Right ventricle myocardium inferior (tissue), 1 donor: ENCODE measurements at places on chromosomes 5 and 9.

GRCh38 chr5:71905834-71906711 lies 187.0 kb downstream of the CARTPT start:
- no peak for DNase-seq

GRCh38 chr5:83614841-83615240 lies 105.8 kb downstream of the HAPLN1 start:
- DNase-seq = no peak

DNA sequence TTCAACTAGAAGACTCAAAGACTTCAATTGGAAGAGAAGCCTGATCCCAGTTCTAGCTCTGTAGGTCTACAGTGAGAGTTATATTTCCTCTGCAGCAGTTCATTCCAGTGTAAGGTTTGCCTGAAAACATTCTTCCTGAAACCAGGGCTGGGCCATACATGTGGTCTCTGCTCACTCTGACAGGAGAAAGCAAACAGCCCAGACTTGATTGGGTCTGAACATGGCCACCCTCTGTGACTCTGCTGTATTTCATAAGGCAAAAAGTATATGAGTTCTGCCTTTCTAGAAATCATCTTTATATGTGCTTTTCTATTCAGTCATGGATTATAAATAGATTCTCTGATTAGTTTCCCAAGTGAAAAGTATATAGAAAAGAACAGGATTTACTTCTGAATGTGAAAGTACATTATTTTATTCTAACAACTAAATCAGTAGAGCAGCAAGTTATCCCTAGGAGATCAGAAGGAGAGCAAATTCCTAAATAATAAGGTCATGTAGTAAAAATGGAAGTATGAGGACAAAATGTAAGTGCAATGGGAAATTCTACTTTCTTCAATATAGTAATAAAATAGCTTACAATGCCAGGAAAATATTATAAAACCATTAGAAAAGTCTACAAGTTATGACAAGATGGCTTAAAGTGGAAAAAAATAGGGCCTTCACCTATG lies 144.3 kb downstream of the EFNA5 start:
- no peak for DNase-seq

GRCh38 chr9:8391132-8391531 lies 591.6 kb upstream of the DMAC1 start:
- no peak for DNase-seq

DNA sequence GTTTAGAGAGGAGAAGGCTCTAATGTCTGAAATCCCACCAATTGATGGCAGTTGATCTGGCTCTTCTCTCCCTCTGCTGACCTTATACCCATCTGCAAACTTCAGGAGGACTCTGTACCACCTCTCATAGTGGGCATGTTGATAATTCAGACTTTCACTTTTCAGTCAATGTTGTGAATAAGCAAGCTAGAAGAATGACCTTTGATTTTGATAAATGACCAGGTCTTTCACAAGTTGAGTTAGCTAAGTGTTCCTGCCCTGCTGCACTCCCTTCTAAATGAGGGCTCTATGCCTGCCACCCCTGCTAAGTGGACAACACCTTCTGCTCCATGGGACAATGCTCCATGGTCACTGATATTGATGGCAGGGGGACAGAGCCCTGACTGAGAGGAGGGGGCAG lies 74.7 kb downstream of the SPRY4 start:
- DNase-seq = no peak

DNA sequence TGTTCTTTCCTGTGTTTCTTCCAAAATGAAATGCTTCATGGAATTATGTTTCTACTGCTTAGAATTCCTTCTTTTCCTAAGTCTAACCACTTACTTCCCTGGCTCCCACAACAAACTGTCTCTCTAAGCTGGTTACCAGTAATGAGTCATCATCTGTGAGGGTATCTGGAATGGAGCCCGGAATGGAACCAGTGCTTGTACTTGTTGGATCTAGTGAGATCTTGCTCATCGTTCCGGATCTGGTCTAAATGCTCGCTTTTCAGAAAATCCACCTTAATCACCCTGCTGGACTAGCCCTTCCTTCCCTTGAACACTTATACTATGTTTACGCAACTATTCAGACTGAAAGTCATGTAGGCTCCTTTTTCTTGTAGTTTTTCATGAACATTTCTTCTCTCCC lies 184.8 kb downstream of the PBX3 start:
- no peak for DNase-seq

GRCh38 chr5:4661836-4662235 lies 478.3 kb upstream of the ADAMTS16 start:
- no peak for DNase-seq

GRCh38 chr5:178298283-178298807 lies 65.7 kb upstream of the PHYKPL start:
- no peak for DNase-seq

DNA sequence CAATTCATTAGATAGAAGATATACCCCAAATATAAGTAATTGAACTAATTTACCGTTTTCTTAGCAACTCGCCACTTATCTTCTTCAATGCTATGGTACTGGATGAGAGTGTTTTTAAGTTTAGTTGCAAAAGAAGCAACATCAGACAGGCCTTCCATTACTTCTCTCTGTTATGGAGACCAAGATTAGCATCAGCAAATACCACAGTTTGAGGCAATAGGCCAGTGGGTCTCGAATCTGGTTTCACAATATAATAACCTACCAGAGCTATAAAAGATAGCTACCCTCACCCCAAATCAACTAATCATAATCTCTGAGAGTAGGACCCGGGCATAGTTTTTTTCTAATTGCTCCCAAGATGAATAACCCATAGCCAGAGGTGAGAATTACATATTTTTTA lies 5.1 kb downstream of the STARD4 start:
- DNase-seq = no peak

- DNase-seq = no peak
Observed at GRCh38 chr9:38298503-38298902, 94.0 kb upstream of the ALDH1B1 start.

- no peak for DNase-seq
Observed at GRCh38 chr5:43514471-43514815, 505 bp downstream of the C5orf34 start.

DNA sequence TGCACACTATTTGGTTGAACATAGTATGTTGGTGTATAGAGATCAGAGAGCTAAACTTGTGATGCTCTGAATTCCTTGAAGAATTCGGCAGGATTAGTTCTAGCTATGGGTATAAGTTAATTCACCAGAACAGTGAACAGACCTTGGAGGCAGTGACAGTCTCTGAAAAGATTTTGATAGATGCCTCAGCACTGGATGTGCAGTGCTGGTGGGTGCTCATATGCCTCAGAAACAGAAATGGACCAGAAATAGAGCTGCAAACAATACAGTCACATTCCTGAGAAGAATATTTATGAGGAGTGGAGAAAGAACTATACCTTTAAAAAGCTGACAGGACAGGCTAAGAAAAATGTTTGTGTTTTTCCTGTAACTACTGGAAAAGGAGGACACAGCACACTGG lies 747.7 kb downstream of the KCTD16 start:
- no peak for DNase-seq

DNA sequence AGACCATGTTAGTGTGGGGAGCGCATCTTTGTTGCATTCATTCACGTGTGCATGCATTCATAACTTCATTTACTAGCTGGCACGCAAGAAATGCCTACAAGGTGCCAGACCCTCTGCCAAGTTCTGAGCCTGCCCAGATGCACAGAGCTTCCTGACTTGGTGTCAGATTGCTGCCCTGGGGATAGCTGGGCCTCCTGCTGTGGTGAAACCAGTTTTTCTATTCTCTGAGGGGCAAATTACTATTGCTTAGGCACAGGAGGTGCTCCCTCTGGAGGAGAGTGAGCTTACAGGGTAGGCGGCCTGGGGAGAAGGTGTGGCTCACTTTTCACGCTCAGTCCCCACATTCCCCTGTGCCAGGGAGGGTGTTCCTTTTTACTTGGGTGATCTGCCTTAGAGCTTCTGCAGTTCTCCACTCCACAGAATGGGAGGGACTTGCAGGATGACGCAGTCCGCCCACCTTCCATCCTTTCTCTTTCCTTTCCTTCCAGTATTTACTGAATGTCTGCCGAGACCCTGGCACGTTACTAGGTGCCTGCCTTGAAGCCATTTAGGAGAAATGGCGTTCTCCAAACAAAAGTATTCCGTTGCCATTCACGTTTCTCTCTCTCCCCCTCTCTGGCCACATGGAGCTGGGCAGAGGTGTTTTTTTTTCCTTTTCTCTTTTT lies 27.9 kb upstream of the CTNNA1 start:
- DNase-seq = no peak

- no peak for DNase-seq
Observed at GRCh38 chr9:77999231-77999631, 32.4 kb downstream of the GNAQ start.

DNA sequence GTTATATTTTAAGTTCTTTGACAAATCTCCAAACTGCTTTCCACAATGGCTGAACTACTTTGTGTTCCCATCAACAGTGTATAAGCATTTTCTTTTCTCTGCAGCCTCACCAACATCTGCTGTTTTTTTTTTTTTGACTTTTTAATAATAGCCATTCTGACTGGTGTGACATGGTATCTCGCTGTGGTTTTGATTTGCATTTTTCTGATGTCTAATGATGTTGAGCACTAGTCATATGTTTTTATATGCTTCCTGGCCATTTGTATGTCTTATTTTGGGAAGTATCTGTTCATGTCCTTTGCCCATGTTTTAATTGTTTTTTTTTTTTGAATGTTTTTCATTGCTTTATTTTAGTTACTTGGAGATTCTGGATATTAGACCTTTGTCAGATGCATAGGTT lies 196.6 kb downstream of the PLK2 start:
- DNase-seq = no peak

GRCh38 chr9:129609486-129610212 lies 11.3 kb downstream of the C9orf50 start:
- no peak for DNase-seq

GRCh38 chr5:172361566-172362238 lies 78.1 kb upstream of the UBTD2 start:
- no peak for DNase-seq

DNA sequence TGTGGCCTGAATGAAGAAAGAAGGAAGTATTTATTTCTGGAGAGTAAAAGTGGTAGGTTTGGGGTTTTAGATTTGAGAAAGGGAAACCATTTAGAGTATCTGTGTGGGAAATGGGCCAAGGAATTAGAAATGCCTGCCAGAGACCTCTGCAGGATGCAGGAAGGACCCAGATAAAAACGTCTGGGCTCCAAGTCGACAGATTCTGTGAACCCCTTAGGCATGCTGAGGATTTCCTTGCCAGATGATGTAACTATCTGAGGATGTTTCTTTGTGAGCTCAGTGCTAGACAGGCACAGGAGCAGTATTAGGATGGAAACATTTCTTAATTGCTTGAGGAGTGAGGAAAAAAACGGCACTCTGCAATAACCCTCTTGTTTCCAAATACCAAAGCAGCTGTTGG lies 251.8 kb upstream of the DMRT1 start:
- DNase-seq = no peak

DNA sequence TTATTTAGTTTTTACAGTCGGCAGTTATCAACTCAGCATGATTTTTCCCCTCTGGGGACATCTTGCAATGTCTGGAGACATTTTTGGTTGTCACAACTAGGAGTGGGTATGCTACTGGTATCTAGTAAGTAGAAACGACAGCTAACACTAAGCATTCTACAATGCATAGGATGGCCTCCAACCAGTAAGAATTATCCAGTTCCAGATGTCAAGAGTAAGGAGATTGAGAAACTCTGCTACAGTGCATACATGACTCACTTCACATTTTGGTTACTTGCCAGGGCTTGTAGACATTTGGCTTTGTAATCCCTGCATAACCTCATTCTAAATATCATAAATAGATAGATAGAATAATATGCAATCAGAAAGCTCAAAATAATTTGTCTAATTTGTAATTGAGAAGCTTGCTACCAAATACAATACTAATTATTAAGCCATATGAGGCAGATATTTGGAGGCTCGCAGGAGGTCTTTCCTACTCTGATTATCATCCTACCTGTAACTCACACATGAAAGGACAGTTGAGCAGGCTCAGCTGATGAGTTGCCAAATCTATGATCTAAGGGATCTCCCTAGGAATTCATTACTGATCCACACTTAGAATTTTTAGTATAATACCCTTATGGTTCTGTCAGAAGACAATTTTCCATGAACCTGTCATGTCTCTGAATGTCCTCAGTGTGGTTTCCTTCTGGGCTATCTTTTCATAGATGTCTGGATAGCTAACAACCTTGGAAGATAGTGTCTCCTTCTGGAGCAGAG lies 346.9 kb upstream of the TLE4 start:
- DNase-seq = no peak

DNA sequence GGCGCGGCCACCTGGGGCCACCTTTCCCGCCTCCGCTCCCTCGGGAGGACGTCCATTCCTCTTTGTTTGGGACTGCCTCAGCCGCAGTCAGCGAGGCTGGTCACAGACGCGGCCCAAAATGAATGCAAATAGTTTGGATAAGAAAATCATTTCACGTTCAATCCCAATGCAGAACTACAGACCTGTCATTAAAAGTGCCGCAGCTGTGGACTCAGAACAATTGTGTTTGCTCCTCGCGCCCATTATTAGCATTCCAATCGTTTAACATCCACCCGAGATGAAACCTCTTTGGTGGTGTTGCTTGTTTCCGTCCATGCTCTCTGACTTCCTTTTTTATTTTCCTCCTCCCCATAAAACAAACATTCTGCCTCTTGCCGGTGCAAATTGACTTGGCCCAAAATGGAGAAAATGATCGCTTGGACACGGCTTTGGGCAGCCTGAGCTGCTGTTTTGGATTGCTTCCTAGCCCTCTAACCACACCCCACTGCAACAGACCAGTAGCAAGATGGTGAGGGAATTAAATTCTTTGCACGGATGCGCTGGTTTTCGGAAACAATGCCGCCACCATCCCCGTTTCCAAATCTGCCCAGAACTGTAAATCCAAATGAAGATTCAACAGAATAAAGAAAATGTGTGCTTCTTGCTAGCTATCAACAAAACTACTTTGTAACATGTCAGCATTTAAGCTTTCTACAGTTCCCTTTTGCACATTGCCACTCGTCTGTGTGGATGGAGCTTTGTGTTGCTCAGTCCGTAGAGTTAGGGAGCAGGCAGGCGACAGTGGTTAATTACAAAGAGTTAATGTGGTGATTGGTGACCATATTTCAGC lies 784 bp downstream of the NLN start:
- no peak for DNase-seq

- peak; percentile 57 for DNase-seq
Observed at GRCh38 chr9:127927201-127927987, 3.2 kb downstream of the PIP5KL1 start.

GRCh38 chr9:5073701-5074100 lies 88.6 kb downstream of the JAK2 start:
- no peak for DNase-seq

DNA sequence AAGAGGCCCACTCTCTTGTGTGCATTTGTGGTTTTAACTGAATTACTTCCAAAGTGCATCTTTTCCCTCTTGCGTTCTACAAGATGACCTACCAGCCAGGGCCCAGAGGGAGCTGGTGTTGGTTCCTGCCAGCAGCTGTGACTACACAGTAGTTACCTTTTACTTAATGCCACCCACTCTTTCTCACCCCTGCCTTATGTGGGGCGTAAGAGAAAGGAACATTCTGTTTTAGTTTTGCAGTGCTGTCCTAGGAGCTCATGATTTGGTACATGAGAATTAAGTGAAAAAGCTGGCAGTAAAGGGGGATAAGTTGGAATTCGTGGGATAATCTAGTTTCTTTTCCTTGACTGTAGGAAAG lies 45.4 kb downstream of the RCL1 start:
- DNase-seq = no peak

- DNase-seq = no peak
Observed at GRCh38 chr5:16025681-16026080, 153.9 kb downstream of the MARCHF11 start.

GRCh38 chr5:163503106-163504078 lies 2.0 kb upstream of the MAT2B start:
- no peak for DNase-seq

- DNase-seq = no peak
Observed at GRCh38 chr9:90637626-90638025, 5.0 kb downstream of the DIRAS2 start.

- DNase-seq = no peak
Observed at GRCh38 chr5:74355041-74355824, 285.3 kb downstream of the ENC1 start.
